GM12865 (cell line): ENCODE measurements at places on chromosomes 11 and 22.

- DNase-seq, result no peak
Observed at GRCh38 chr11:69774354-69775162, 583 bp downstream of the FGF4 start.

GRCh38 chr22:40082184-40082583, 87.4 kb downstream of the FAM83F start:
- no peak for DNase-seq

GRCh38 chr22:40044102-40044869, 49.5 kb downstream of the FAM83F start:
- peak; percentile 100 for DNase-seq

DNA sequence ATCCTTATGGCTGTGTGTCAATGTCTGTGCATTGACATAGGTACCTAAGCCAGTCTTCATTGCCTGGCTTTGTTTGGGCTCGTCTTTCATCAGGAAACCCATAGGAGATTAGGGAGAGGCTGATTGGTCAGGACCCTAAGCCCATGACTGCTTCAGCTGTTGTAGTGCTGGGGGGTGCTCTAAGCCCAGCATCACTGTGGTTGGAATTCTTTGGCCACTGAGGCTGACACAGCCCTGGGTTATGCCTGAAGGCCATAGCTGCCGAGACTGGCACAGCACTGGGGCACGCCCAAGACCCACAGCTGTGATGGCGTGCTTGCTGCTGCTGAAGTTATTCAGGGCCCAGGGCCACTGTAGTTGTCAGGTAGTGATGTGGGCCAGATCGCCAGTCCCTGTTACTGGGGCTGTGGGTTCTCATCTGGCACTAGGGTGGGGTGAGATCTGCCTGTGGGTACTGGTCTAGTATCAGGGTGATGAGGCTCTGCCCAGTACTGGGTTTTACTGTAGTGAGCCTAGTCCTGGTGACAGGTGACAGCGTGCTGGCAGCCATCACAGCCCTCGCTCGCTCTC, 4.9 kb downstream of the USP18 start:
- no peak for DNase-seq

DNA sequence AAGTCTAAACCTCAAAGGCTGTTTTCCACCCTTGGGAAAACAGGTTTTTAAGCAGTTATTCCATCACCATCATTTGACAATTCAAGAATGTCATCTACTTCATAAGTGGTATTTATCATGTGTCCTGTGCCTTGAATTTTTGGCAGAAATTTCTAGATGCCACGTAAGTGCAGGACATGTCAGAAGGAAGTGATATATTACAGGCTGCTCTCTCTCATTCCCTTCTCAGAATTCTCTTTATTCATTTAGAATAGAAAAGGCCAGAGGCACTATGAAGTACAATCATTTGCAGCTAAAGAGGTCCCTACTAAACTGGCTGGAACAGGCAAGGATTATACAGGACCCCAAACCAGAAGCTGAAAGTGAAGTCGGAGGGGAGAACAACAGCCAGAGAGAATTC, 11.9 kb downstream of the RBFOX2 start:
- no peak for DNase-seq

DNA sequence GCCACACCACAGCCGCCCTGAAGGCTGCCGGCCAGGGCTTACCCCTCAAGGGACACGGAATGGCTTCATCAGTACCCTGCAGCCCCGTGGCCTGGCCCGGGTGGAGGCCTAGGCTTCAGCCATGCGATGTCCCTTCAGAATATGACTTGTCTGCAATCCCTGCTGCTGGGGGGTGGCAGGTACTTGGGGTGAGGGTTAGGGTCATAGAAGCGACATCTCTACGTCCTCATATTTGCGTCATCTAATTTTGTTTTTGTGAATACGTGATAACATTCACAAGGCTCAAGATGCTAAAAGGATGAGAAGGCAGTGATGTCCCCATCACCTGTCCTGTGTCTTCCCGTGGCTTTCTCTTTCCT, 6.4 kb downstream of the CCND1 start:
- DNase-seq, result no peak

GRCh38 chr11:73263640-73264039, 8.5 kb upstream of the P2RY6 start:
- no peak for DNase-seq

GRCh38 chr11:36008584-36008983, 64.7 kb downstream of the LDLRAD3 start:
- no peak for DNase-seq

DNA sequence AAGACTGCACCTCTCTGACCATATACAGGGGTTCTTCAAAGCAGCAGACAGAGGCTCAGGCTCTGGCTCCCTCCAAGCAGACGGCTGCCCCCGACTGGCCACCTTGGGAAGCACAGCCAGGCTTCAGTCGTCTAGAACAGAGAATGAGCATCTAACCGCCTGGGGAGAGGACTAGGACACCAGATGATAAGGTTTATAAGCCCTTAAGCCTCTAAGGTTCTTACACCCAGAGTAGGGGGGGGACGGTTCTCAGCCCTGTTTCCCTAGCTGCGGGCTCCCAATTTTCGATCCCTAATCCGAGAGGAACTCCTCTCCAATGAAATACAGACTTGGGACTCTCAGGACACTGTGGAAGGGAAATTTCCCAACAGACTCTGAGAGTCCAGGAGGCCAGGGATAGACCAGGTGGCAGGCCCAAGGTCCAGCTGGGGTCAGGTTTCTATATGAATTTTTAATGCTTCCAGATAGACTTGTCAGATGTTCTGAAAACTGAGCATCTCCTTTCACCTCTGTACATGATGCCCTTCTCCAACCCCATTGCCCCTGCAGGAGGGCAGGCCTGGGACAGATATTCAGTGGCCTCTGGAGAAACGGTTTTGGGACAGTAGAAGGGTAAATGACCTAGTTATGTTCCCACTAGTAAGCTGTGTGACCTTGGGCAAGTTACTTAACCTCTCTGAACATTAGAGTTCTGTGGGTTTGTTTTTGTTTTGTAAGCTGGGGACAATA, 20.2 kb downstream of the RTN4RL2 start:
- peak; percentile 78 for DNase-seq

GRCh38 chr11:45920531-45921477, 1.7 kb upstream of the LARGE2 start:
- no peak for DNase-seq

- no peak for DNase-seq
Observed at GRCh38 chr11:102469196-102469821, 16.7 kb upstream of the TMEM123 start.

- no peak for DNase-seq
Observed at GRCh38 chr11:74024261-74025029, 15.6 kb upstream of the UCP3 start.

- DNase-seq, result peak; percentile 21
Observed at GRCh38 chr22:40156001-40156516, 21.7 kb upstream of the TNRC6B start.

DNA sequence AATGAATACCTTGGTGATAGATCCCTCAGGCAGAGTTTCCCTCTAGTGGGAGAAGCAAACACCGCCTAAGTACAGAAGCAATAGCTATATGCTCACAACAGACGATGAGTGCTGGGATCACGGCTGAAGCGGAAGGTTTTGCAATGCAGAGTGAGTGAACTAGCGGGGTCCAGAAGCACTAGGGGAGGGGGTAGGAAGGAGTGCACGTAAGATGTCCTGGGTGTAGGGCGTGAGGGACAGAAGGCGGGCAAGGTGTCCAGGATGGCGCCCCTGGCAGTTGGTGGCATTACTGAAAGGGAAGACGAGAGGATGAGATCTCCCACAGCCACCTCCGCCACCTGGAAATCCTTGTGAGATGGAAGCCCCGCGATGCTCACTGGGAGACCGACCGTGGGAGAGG, 81.0 kb downstream of the ETS1 start:
- no peak for DNase-seq

DNA sequence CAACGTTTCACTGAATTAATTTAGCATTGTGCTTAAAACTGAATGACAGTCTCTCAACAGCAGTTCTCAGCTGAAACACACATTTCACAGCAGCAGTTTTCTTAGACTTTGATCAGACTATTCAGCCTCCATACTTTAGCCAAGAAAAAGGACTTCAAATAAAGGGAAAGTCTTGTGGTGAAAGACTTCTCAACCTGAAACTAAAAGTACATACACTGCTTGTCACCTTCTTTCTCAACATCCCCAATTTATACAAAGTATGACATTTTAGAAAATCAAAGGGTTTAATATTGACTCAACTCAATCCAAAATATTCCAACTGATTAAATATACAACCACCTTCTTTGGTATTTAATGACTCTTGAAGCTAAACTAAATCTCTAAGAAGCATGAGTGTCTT, 419.0 kb downstream of the LRRC4C start:
- peak; percentile 24 for DNase-seq

DNA sequence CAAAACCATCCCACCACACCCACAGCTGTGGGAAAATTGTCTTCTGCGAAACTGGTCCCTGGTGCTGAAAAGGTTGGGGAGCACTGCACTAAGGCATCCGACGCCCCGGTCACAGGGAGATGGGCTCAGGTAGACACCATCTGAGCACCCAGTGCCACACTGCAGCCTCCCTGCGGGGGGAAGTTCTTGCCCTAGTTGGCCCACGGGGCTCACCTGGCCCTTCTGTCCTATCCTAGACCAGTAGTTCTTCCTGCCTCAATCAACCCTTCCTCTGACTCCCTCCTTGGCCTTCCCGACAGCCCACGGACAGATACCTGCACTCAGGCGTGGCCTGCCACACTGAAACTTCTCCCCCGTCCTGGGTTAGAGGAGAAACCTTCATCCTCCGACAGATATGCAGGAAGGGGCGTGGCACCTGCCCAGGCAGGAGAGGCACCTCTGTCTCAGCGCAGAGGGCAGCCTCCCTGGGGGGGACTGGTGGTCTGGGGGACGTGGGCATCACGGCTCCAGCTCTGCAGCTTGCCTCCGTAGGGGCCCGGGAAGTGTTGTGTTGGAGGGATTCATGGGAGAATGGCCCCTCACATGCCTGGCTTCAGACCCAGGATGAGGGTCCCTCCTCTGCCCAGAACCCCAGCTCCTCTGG, 4.5 kb downstream of the ANO9 start:
- no peak for DNase-seq
